ENCODE measurements at places on chromosomes 13 and 19. TPM values are rescaled to one million over a fixed set of nuclear protein-coding genes. Genes with fewer than 3 reads are reported as not detected.

The KIR2DL4 gene
- not detected for total RNA-seq

The LIM2 gene
- not detected for total RNA-seq

The SMIM17 gene
- 0.67 TPM for total RNA-seq

The CEACAM8 gene
- total RNA-seq: 0.17 TPM

- H3K36me3 ChIP-seq: no peaks in the 10 kb centered on the region
- no peak overlapping the region for H3K4me3 ChIP-seq
- no peaks in the 10 kb centered on the region for H3K27me3 ChIP-seq
- H3K4me1 ChIP-seq: no peaks in the 10 kb centered on the region
Measured at GRCh38 chr19:29085206-29085605, 127.7 kb downstream of the UQCRFS1 start.

- H3K4me3 ChIP-seq: no peak overlapping the region
- no peaks in the 10 kb centered on the region for H3K36me3 ChIP-seq
- DNase-seq: no peak
Measured at GRCh38 chr13:109333893-109334651, 452.3 kb downstream of the IRS2 start.

- H3K4me3 ChIP-seq: no peak overlapping the region
- no peaks in the 10 kb centered on the region for H3K36me3 ChIP-seq
- H3K27ac ChIP-seq: no peak overlapping the region
- no peak for DNase-seq
- no peaks in the 10 kb centered on the region for H3K4me1 ChIP-seq
- H3K27me3 ChIP-seq: no peaks in the 10 kb centered on the region
Measured at GRCh38 chr13:73608157-73608516, 526.1 kb downstream of the KLF12 start.

DNA sequence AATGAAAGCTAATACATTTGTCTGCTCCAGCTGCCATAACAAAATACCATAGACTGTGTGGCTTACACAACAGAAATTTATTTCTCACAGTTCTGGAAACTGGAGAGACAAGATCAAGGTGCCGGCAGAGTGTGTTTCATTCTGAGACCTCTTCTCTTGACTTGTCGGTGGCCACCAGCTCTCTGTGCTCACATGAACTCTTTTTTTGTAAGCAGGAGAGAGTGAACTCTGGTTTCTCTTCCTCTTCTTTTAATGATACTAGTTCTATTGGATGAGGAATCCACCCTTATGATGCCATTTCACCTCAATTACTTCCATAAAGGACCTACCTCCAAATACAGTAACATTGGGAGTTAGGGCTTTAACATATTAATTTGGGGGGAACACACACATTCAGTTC, 11.7 kb downstream of the KCTD12 start:
- no peak for DNase-seq
- H3K4me1 ChIP-seq: no peaks in the 10 kb centered on the region
- no peaks in the 10 kb centered on the region for H3K27me3 ChIP-seq
- no peak overlapping the region for H3K27ac ChIP-seq
- H3K36me3 ChIP-seq: no peaks in the 10 kb centered on the region

DNA sequence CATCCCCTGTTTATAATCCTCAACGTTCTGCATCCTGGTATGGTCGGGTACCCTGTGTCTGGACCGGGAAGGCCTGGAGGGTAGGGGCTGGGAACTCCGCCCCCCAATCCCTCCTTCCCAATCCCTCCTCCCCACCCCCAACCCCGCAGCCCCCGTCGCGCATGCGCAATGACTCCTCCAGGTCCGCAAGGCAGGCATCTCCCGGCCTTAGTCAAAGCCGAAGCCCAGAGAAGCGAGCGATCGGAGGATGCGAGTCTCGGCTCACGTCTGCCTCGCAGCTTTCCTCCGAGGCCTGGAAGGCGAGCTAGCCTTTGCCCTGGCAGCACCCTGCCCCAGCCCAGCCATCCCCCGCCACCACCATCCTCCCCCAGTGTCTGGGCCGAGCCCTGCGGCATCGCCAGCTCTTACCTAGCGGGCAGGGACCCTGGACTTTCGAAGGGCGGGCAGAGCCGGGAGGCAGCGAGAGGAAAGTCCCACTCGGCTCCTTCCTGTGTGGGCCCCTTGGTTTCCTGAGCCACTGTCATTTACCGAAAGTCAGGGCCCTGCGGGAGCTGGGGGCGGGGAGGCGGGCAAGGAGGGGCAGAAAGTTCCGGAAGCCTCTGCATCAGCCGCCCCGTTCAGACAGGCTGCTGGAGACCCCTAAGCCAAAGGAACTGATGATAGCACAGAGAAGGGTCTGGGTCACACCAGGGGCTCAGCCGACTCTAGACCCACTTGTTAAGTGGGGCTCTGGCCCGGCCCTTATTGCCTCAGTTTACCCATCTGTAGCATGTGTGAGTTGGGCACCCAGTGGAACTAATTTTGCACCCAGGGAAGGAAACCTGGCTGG, at the start of gene JAK3:
JAK3 (minus strand) TSS at position 445 of the 829 bp plus-strand sequence. CDS start 3,565 bp downstream, outside the sequence.
- peak; percentile 56 for DNase-seq
- H3K27ac ChIP-seq: peak within 1 kb of the TSS; percentile 88
- no peaks in the 10 kb centered on the region for H3K27me3 ChIP-seq

DNA sequence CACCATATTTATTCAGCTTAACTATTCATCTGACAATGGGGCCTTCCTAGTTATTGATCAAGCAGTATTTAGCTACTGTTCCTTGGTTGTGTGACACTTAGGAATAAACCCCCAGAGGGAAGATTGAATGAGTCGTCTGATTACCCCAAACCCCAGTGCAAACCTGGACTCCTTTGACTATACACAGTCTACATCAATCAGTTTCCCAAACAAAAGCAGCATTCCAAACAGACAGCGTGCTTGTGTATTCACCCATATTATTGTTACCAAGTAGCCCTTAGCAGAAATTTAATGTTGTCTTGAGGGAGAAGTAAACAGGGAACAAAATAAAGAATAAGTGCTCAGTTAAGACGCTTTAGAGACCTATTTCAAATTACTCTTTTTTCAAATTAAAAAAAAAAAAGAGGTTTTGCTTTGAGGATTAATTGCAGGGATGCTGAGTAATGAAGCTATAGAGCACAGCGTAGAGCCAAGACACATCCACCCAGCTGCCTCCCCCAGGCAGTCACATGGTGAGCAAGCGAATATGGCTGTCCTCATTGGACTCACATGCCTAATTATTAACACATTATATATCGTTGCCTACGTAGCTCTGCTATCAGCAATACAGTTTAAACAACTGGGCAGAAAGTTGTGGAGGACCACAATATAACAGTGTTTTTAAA, 14.7 kb upstream of the B3GLCT start:
- H3K4me3 ChIP-seq: no peak overlapping the region
- H3K27me3 ChIP-seq: no peaks in the 10 kb centered on the region
- H3K36me3 ChIP-seq: no peaks in the 10 kb centered on the region
- no peaks in the 10 kb centered on the region for H3K4me1 ChIP-seq

DNA sequence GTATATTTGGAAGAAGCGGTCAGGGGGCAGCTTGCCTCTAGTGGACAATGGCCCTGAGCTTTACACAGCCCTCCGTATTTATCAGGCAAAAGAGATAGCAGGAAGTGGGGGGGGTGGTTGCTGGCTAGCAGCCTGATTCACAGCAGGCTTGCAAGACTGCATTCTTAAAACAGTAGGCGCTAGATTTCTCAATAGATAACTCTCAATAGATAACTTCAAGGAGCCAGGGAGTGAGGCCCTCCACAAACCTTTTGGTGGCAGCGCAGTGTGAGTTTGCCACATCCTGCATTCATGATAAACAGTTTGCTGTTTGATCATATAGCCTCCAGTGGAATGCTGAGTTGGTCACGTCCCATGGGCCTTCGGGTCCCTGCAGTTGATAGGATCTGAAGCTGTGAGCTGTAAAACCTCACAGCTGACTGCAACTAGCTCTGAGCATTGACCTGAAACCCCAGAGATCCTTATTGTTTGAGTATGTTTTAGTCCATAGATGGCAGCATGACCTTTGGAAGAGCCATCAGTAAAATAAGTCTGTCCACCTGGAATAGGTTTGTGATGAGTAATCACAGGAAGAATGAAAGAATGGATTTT, 12.2 kb downstream of the FPR3 start:
- no peak overlapping the region for H3K4me3 ChIP-seq
- H3K36me3 ChIP-seq: no peaks in the 10 kb centered on the region
- H3K27me3 ChIP-seq: no peaks in the 10 kb centered on the region
- H3K27ac ChIP-seq: no peak overlapping the region

DNA sequence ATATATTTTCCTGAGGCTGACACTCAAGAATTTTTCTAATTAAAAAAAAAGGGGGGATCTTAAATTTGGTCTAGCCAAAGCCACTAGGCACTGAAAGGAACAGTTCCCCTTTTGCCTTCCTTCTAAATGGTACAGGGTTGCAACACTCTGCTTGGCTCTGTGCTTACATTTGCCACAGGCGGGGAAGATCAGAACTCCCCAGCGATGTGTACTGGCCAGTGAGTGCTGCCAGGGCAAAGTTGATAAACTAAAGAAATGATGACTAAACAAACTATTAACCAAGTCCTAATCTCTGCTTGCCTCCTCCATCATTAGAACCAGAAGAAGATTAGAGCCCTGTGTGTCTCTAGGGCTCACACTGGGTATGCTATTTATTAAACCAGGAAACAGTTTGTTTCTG, 75.3 kb upstream of the SCEL start:
- H3K4me1 ChIP-seq: no peaks in the 10 kb centered on the region
- DNase-seq: no peak
- H3K4me3 ChIP-seq: no peak overlapping the region
- H3K36me3 ChIP-seq: no peaks in the 10 kb centered on the region

DNA sequence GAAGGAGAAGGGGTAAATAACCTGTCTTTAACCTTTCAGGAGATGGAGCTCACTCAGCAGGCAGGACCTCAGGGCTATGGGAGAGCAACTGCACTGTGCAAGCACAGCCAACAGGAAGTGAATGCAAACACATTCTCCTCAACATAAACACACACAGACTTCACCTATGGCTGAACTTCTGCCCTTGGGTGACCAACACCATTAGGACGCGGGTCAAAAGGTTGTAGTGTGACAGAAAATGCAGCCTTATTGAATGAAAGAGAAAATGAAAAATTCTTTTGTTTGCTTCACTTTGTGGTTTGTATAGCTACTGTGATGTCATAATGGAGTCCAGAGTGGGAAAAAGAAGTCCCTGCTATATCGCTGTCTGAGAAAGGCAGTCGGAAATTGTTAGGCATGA, 323.0 kb downstream of the NDFIP2 start:
- H3K4me1 ChIP-seq: no peaks in the 10 kb centered on the region
- no peaks in the 10 kb centered on the region for H3K27me3 ChIP-seq
- no peak overlapping the region for H3K4me3 ChIP-seq
- no peak for DNase-seq
- H3K36me3 ChIP-seq: no peaks in the 10 kb centered on the region

DNA sequence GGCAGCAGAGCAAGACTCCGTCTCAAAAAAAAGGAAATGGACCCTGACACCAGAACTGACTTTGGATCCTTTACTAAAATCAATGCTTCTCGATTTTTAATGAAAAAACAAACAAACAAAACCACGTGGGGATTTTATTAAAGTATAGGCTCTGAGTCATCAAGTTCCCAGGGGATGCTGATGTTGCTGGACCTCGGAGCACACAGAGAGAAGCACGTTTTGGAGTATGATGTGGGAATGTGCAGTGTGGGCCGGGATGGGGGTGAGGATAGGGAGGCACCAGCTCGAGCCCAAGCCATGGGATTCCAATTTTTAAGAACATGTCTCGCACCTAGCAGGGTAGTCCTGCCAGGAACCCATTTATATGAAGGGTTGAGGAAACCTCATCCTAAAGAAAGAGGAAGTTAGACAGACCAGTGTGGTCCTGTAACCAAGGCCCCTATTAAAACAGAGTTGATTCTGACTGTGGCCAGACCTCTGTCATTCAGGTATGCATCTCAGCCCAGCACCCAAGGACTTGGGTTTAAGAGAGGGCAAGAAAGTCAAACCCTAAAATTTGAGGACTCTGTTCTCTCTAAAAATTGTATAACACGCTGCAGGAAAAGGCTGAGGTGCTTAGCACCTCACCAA, 6.4 kb downstream of the FLT1 start:
- H3K36me3 ChIP-seq: no peaks in the 10 kb centered on the region
- H3K27ac ChIP-seq: no peak overlapping the region
- DNase-seq: no peak
- H3K4me1 ChIP-seq: peaks cover 4% of the 10 kb centered on the region
- H3K27me3 ChIP-seq: peaks cover 29% of the 10 kb centered on the region

GRCh38 chr13:32178763-32179162, 136.4 kb downstream of the ZAR1L start:
- H3K4me1 ChIP-seq: no peaks in the 10 kb centered on the region
- H3K27me3 ChIP-seq: no peaks in the 10 kb centered on the region
- H3K4me3 ChIP-seq: no peak overlapping the region

GRCh38 chr19:31064491-31064890, 284.7 kb downstream of the TSHZ3 start:
- H3K4me1 ChIP-seq: no peaks in the 10 kb centered on the region
- H3K27ac ChIP-seq: no peak overlapping the region
- no peak for DNase-seq
- no peaks in the 10 kb centered on the region for H3K36me3 ChIP-seq
- H3K4me3 ChIP-seq: no peak overlapping the region

DNA sequence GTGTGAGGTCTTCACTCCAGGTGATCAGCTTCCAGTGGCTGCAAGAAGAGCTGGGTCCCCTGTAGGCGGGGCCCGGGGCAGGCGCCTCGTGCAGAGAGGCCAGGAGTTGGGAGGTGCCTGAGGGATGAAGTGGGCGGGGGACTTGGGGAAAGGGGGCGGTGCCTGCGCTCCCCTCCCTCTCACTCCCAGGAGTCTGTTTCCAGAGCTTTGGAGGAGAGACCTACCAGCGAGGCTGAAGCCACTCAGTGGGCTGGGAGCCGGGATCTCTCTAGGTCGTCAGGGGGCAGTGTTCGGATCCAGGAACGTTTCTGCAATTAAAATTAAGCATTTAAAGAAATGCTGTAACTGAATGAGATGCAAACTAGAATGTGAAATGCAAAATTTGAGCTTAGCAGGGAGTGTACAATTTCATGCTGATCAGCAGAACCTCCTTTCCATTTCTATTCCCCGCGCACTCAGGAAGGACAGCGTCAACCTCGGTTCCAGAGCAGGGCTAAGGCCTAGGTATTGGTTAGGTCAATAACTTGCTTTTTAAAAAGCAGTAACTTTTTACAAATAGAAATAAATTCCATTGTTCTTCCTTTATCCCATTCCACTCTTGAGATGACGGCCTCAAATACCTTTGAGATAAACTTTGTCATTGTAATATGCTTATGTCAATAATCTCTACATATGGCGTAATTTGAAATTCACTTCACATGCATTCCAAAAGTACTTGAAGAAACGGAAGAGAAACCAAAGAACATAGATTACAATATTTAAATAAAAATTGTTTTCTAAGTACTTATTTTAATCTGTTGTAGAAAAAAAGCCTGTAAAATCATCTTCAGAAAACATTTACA, 11.6 kb downstream of the ZNF160 start:
- DNase-seq: no peak
- H3K27me3 ChIP-seq: no peaks in the 10 kb centered on the region
- no peak overlapping the region for H3K4me3 ChIP-seq
- H3K36me3 ChIP-seq: no peaks in the 10 kb centered on the region
- no peak overlapping the region for H3K27ac ChIP-seq

GRCh38 chr13:43368003-43368402, 344.6 kb downstream of the DNAJC15 start:
- no peak overlapping the region for H3K27ac ChIP-seq
- peaks cover 12% of the 10 kb centered on the region for H3K4me1 ChIP-seq
- no peaks in the 10 kb centered on the region for H3K27me3 ChIP-seq

- H3K27me3 ChIP-seq: no peaks in the 10 kb centered on the region
- H3K27ac ChIP-seq: no peak overlapping the region
- no peaks in the 10 kb centered on the region for H3K36me3 ChIP-seq
- no peak overlapping the region for H3K4me3 ChIP-seq
- H3K4me1 ChIP-seq: no peaks in the 10 kb centered on the region
- DNase-seq: no peak
Measured at GRCh38 chr19:28026636-28027035, 1186.3 kb downstream of the UQCRFS1 start.

All from adrenal gland (tissue), 19 donors.